COLO829 (cell line): ENCODE measurements at places on chromosomes 7 and 10.

DNA sequence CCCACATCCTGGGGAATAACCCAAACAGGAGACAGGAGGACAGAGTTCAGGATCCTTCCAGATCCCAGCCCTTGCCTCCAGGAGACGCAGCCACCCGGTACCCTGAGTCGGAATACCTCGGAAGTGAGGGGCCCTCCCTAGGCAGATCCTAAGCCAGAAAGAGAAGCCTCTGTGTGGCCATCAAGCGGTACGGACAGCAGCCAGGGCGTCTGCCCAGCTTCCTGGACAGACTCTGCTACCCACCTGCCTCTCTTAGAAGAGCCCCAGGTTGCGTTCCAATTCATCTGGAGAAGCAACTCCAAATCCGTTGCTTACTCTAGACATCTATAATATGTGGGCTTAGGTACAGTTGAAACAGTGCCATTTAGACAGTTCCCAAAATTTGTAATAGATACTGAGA, 220.2 kb upstream of the SH2B2 start:
- DNase-seq = no peak

GRCh38 chr10:122495406-122496340, 34.3 kb downstream of the HTRA1 start:
- DNase-seq = no peak

GRCh38 chr10:62231371-62231770, 37.3 kb downstream of the RTKN2 start:
- peak; percentile 5 for DNase-seq

DNA sequence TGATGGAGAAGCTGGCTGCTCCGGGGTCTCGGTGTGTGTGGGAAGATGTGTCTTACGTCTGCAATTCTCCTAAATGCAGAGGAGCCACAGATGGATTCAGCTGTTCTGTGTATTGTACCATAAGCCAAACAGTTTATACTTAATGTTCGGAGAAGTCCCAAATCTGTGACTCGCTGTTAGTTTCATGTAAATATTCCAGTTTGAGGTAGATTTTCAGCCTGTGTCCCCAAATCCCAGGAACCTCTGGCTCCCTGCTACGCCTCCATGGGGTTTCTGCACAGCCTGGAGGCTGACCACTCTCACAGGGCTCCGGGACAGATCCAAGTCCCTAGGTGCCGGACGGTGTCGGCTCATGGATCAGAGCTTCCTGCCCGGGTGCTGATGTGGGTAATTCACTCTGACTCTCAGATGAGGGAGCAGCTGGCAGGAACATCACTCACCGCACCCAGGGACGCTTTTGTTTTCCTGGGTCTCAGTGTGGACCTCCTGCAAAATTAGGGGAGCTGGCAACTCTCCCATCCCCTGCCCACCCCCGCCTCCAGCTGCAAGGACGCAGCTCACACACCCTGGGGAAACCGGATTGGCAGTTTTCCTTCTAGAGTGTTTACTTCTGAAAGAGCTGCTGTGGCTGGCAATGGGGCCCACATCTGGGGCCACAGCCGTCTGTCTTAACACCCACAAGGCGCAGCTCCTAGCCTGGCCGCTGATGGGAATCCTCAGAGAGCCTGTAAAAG, 421.1 kb upstream of the FOXK1 start:
- no peak for DNase-seq

DNA sequence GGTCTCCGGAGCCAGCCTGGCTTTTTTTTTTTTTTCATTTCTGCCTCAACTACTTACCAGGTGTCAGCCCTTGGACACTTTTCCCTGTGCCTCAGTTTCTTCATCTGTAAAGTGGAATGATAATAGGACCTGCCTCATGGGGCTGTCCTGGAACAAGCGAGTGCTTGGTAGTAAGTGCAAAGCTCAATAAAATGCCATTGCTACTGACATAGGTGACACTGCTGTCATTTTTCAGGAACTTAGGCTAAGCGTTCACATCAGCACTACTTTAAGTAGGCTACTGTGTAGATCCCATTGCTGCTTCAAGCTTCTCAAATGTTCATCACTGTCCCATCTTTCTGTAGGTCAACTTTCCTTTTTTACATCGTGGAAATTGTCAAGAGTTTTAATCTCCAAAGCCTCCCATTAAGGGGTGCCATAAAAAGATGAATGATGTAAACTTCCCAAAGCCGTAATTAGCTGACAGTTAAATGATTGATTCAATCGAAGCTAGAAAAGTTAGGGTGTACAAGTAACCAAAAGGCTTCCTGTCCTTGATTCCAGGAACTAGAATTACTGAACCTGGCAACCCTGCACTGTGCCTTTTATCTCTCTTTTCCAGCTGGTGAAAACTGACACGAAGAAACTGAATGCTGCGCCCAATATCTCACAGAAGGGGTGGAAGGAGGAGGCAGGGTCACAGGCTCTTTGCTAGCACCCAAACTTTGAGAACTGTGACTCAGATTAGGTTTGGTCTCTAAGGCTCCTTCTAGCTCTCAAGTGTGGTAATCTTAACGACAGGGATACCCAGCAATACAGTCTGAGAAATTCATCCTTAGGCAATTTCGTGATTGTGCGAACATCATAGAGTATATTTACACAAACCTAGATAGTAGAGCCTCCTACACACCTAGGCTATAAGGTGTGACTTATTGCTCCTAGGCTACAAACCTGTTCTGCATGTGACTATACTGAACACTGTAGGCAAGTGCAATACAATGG, 861 bp upstream of the USP6NL start:
- DNase-seq = no peak

DNA sequence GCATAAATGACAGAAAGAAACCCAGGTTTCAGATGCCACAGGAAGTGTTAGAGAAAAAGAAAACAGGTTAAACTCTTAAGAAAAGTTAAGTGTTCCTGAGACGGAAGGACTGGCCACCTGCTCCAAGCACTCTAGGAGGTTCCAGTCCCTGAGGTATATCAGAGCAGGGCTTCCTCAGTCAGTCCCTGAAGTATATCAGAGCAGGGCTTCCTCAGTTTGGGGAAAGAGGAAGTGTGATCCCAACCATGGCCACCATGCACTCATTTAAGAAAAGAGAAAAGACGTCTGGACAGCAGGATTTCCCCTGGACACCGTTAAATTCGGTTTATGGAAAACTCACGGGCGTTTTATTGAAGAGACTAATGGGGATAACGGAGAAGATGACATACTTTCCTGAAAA, 133.4 kb upstream of the PFKP start:
- no peak for DNase-seq

GRCh38 chr10:12635127-12635541, 285.8 kb downstream of the CAMK1D start:
- DNase-seq = no peak

DNA sequence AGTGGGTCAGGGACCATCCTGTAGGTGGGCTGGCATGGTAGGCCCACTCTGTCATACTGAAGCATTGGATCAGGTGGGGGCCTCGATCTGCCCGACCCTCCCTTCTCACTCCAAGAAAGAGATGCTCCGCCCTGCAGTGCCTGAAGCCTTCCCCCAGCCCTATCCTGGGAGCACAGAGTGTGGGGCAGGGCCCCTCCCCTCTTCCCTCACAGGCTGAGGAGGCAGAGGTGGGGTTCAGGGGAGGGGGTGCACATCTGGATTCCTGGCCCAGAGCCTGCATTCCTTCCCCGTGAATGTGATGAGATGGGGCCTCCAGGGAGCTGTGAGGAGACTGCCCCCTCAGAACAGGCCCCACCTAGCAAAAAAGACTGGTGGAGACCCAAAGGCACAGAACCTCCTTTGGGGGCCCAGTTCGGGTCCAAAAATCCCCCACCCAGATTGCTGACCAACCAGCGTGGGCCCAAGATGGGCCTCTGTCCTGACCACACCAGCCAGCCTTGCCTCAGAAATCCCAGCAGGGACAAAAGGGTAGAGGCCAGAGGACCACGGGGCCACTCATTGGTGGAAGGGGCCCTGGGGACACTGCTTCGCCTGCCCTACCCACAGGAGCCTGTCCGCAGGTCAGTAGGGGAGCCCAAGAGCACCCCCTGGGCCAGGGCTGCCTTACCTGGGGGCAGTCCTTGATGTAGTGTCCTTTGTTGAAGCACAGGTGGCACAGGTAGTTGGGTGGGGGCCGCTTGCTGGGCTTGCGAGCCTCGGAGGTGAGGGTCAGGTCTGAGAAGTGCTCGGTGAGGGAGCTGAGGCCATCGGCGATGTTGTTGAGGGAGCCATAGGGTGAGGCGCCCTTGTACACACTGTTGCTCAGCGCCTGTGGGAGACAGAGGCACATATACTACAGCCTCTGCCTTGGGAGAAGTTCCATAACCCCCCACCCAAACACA, 13.3 kb downstream of the ZCCHC24 start:
- no peak for DNase-seq

DNA sequence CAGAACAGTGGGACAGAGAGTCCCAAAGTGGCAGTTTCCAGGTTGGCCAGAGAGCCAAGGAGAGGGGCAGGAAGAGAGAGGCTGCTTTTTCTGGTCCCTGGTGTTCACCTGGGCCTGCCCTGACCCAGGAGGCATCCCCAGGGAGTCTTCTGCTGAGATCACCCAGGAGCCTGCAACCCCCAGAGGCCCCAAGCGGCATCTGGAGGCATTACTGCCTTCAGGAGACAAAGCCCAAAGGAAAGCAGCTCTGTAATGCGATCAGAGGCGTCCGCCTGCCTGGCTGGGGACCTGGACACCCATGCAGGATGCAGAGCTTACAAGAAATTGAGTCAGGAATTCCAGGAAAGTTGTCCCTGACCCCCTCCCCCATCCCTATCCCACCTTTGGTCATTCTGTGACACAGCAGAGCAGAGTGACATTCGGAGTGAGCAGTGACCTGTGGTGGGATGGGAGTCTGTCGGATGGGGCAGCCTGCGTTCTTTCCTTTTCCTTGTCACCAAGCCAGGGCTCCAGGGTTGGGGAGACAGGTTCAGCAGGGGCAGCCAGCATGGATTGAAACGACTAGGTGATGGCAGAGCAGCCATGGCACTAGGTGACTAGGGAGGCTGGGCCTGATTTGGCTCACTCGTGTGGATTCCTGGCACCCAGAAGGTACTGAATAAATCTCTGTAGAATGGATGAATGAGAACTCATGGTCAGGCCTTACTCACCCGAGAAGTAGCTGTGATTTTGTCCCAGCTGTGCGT, 10.4 kb downstream of the UNC5B start:
- no peak for DNase-seq

- DNase-seq = no peak
Observed at GRCh38 chr7:157580324-157580723, 243.5 kb downstream of the DNAJB6 start.

DNA sequence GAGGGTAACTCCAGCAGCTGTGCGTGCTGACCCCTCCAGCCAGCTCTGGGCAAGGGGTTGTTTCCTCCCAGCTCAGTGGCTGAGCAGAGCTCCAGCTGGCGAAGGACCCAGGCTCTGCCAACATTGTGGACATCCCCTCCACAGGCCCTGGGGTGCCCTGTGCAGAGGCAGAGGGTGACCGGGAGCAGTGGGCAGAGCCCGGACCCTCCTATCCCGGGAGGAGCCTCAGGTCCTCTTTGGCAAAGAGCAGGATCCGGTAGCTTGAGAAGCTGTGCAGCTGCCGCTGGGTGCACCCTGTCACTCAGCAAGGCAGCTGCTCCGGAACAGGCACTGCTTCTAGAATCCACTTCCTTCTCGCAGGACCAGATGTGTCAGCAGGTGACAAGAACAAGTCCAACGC, 175.9 kb downstream of the EBF3 start:
- no peak for DNase-seq

DNA sequence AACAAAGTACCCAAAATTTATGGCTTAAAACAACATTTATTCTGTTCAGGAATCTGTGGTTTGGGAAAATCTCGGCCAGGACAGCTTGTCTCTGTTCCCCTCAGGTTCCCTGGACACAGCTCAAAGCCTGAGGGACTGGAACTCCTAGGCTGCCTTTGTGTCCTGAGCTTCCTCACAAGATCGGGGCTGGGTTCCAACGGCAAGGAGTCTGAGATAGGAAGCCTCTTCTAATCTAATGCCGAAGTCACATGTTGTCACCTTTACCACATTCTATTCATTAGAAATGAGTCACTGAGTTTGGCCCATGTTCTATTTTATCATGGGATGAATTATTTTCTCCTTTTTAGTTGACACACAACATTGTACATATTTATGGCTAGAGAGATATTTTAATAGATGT, 80.5 kb downstream of the ANKRD26 start:
- peak; percentile 73 for DNase-seq

DNA sequence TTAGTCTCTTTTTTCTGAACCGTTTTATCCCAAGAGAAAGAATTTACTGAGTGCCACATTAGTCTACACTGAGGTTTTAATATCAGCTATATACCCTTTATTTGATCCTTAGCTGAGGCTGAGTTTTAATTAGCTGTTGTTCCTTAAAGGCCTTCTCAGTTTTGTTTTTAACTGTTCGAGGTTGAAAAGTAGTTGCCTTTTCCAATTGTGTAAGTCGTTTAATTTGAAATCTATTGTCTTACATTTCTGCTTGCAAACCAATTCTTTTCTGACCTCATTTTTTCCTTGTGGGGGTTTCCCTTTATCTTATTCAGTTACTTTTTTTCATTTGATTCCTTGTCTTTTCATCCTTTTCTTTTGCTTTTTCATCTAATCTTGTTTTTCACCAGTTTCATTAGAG, 30.8 kb downstream of the UMAD1 start:
- no peak for DNase-seq

DNA sequence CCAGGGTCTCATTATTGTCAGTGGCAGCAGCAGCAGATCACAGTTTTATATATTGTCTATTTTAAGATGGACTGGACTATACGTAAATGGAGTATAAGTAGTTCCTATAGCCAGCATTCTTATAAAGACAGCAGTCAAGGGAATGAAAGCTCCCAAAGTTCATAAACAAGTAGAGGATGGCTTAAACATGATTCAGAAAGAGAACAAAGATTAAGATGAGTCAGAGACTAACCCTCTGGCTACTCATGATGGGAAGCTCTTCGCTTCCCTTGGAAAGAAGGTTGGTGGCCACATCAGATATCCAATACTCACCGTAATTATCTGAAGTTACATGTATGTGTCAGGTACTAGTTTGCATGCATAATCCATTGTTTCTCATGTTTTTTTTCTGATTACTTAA, 277.0 kb downstream of the INHBA start:
- DNase-seq = peak; percentile 92

DNA sequence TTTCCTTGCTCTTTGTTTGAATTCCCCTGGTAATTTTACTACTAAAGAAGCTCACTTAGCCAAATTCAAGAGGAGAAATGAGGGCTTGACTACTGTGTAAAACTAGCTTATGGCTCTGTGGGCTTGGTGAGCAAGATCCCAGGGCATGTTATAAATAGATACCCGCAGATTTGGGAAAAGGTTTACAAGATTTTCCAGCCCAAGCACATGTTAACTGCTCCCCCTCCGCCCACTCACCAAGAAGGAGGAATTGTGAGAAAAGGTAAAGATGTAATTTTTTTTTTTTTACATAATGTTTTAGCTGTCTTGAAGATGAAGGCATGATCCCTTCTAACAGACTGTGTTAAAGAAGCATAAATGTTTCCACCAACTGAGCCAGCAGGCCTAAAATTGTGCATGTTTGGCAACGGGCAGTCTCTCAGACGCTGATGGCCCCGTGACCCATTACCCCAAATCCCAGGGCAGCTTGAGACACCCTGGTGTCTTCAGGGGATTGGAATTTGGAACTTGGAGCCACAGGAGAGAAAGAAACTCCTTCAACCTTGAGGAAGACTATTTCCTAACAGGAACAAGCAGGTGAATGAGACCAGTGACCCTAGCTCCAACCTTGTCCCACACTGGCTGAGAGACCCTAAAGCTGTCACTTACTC, 429.8 kb upstream of the CELF2 start:
- DNase-seq = no peak

GRCh38 chr7:148500978-148501377, 89.6 kb upstream of the C7orf33 start:
- DNase-seq = no peak
